ENCODE measurements at places on chromosomes 3 and 15. TPM values are rescaled to one million over a fixed set of nuclear protein-coding genes. Genes with fewer than 3 reads are reported as not detected.

Gene MRPL3
- 45.6 TPM for total RNA-seq

Gene C3orf22
- total RNA-seq, result not detected

Gene GUCA1C
- total RNA-seq, result not detected

Gene EOMES
- 0.18 TPM for total RNA-seq

DNA sequence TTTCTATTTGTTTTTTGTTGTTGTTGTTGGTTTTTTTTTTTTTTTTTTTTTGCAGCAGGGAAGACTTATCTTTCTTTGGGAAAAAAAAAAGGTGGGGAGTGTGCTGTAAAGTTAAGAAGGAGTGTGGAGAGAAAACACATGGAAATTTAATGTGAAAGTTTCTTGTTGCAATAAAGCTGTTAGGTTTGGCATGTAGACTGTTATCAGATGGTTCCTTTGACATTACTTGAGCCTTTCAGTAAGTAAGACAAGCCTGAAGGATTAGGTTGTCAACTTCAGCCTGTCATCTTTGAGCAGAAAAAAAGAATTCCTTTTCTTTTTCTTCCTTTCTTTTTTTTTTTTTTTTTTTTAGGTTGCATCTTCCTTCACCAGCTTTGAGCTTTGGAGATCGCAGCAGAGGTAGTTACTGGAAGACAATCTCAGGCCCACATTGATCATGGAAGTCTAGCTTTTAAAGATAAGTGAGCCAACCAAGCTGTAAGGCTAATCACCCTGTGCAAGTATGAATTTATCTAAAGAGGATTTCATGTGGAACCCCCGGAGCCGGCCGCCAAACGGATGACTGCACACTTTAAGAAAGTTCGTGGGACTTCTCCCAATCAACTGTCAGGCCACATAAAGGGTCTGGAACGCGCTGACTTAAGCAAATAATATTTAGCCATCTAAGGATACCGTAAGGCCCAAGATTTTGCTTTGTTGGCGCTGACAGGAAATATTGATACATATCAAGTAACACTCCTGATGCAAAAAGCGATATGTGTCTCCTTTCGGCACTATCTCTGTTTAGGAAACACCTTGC lies 1040.1 kb upstream of the NR2F2 start:
- no peaks in the 10 kb centered on the region for H3K36me3 ChIP-seq
- peak overlapping the region; percentile 30 for H3K27ac ChIP-seq
- no peak for DNase-seq
- H3K4me3 ChIP-seq, result no peak overlapping the region
- no peaks in the 10 kb centered on the region for H3K27me3 ChIP-seq
- H3K4me1 ChIP-seq, result peaks cover 8% of the 10 kb centered on the region

GRCh38 chr15:31513178-31513577 lies 186.5 kb downstream of the KLF13 start:
- DNase-seq, result no peak
- H3K36me3 ChIP-seq, result no peaks in the 10 kb centered on the region
- no peak overlapping the region for H3K4me3 ChIP-seq
- no peaks in the 10 kb centered on the region for H3K27me3 ChIP-seq
- H3K4me1 ChIP-seq, result no peaks in the 10 kb centered on the region
